Activated CD4-positive, alpha-beta T cell treated with anti-CD3 and anti-CD28 coated beads, Interleukin-2, amount 50 U/mL, for 24 hours (primary cell): ENCODE measurements at places on chromosomes 5 and 9.

DNA sequence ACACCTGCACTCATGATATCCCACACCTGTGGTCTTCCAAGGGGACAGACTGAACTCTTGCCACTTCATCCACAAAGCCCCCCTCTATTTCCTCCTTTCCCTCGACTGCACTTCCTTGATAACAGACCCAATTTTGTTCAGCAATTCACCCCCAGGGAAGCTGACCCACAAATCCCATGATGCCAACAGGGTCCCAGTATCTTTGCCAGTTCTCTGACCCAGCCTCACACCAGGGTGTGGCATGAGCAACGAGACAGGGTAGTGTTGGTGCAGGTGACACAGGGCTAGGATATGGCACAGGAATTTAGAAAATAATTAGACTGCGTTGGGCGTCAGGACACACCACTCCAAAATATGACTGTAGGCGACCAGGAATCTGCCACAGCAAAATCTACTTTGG lies 30.2 kb upstream of the KCNIP1 start:
- no peak for DNase-seq

GRCh38 chr5:32578363-32578762 lies 7.0 kb upstream of the SUB1 start:
- no peak for DNase-seq

- DNase-seq = no peak
These were observed 3.8 kb upstream of the IQGAP2 start for GRCh38 chr5:76399268-76399667.

GRCh38 chr9:91920630-91921350 lies 29.2 kb downstream of the ROR2 start:
- DNase-seq = no peak

- DNase-seq = no peak
These were observed 245.4 kb downstream of the FBXL17 start for GRCh38 chr5:108136493-108136892.

DNA sequence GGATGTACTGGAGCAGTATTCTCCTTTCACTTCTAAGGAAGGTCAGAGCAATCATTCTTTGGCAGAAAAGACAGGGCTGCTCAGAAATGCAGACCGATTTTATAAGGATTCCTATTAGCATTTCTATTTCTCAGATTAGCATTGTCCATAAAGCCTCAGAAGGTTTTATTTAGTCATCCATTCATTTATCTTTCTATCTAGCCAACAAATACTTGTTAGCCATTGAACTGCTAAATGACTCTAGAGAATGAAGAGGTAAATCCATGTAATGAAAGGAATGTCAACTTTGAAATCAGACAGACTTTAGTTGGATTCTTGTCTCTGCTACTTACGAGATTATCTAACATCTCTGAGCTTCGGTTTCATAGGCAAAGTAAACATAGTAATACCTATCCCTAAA lies 165.2 kb downstream of the SLC25A46 start:
- DNase-seq = no peak

- no peak for DNase-seq
These were observed 148.9 kb downstream of the GCNT1 start for GRCh38 chr9:76607730-76608436.
